ENCODE measurements at places on chromosomes 13 and 19.

DNA sequence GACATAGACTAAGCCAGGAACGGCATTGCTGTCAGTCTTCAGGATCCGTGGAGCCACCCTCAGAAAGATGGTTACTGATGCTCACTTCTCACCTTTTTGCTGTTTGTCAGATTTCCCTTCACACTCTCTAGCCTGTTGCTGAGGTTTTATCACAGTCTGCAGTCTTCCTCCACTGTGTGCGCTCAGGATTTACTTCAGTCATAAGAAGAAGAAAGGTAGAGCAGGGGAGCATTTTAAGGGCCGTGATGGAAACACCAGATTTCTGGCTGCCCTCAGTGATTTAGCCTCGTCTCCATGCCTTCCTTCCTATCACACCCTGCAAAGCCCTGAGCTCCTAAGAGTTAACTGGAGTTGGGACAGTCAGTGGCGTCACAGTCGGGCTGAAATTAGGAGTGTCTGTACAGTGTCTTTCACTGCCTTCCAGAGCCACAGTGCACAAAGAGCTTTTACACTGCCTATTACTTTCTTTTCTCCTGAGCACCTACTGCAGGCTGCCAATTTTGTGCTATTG, 60.0 kb upstream of the GPR183 start:
- no peak for DNase-seq

- DNase-seq, result no peak
These were observed 55.4 kb downstream of the KCTD12 start for GRCh38 chr13:76830805-76831204.

- no peak for DNase-seq
These were observed 401.9 kb downstream of the PCDH20 start for GRCh38 chr13:61013796-61014195.

GRCh38 chr13:113849546-113849945, 14.3 kb downstream of the GAS6 start:
- no peak for DNase-seq

DNA sequence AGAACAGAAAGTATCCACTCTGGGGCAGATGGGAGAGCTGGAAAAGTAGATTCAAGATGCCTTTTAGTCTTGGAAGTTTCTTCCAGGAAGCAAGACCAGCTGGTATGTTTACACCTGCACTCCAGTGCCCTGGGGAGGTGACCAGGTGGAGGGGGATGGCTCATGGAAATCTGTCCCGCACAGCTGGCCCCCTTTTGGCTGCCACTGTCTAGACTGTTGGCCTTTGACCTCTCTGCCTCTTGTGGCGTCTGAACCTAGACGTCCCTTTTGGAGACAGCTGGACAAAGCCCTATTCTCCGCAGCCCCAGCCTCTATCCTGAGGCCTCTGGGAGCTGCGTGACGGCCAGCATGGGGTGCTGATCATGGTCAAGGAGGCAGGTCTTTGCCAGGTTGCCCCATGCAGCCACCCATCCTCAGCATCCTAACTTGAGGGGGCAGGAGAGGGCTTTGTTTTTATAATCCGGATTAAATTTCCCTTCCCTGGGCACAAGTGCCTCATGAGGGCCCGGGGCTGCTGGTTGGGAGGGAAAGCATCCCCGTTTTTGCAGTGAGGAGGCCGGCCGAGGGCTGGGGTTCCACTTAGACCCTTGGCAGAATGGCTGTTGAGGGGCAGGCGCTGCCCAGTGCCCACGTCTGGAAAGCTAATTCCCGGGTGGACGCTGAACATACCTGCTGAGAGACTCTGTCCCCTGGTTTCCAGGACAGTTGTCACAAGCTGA, 17.3 kb upstream of the GDF15 start:
- no peak for DNase-seq

DNA sequence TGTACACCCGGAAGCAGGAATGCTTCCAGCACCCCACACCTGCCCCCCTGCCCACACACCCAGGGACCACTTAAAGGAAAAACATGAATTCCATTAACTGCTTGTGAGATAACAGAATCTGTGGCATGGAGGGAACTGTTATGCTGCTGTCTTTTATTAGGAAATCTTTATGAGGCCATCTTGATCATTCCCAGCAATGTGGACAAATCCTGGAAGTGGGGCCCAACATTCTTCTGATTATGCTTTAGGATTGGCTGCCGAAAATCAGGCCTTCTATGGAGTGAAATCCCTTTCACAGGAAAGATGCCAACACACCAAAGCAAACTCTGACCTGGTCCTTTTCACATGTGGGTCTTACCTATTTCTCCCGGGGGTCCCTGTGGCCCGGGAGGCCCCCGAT, 114.5 kb downstream of the COL4A1 start:
- no peak for DNase-seq

DNA sequence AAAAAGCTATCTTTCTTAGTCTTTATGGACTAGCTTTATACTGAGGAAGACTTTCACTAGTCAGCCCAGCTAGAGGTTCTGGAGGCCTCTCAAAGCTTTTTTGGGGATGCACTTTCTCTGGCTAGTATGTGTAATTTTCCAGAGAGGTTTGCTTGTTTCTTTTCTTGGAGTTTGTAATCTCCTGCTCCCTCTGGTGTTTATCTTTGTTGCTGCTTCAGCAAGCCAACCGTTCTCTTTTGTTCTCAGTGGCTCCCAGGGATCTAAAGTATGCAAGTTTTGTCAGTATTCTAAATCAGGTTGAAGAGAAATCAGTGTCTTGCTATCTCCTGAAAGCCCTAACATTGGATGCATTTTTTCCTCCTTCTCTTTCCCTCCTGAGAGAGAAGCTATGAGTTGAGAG, 121.1 kb upstream of the MYO16 start:
- no peak for DNase-seq

- DNase-seq, result no peak
These were observed 383 bp downstream of the ZNF581 start for GRCh38 chr19:55643887-55644176.

- DNase-seq, result no peak
These were observed 43.1 kb downstream of the PCCA start for GRCh38 chr13:100131863-100132574.

DNA sequence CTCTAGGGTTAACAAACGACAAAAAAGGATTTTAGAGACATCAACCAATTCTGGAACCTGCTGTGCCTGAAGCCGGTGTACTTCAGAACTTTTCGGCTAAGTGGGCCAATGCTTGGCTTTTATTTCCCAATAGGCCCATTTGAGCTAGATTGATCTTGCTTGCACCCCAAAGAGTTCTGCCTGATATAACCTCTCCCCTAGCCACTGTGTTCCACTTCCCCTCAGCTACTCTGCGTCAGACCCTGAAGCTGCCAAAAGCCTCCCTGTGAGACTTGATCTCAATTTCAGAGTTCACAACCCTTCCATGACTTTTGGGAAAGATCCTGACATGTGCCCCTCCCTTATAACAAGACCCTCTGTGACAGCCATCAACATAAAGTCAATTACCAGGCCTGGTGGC, 5.6 kb upstream of the SIGLEC14 start:
- DNase-seq, result no peak

- no peak for DNase-seq
These were observed 263.9 kb downstream of the MZT1 start for GRCh38 chr13:72463561-72463960.

GRCh38 chr19:49930483-49931011, 1.2 kb upstream of the NUP62 start:
- DNase-seq, result no peak

DNA sequence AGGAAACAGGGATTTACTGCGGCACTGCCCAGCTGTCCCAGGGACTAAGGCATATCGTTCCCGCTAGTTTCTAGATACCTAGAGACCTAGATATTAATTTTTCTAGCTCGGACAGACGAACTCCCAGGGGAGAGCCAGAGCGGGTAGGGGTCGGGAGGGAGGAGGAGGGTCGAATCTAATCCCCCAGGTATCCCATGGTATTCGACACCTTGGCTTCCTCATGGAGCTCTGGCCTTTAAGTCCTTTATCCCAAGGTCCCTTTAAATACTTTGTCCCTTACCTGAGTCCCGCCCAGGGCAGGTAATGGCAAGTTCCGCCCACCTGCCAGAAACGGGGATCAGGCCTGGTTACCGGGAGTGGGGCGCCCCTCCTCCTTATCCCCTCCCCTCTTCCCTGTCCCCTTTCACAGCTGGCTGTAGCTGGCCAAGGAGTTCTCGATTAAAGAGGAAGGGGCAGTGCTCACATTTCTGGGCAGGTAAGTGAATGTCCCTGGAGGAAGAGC, at the start of gene PRRG2:
PRRG2 (plus strand) TSS at position 310 of the 502 bp plus-strand sequence. CDS start 1,904 bp downstream, outside the sequence.
- no peak for DNase-seq

DNA sequence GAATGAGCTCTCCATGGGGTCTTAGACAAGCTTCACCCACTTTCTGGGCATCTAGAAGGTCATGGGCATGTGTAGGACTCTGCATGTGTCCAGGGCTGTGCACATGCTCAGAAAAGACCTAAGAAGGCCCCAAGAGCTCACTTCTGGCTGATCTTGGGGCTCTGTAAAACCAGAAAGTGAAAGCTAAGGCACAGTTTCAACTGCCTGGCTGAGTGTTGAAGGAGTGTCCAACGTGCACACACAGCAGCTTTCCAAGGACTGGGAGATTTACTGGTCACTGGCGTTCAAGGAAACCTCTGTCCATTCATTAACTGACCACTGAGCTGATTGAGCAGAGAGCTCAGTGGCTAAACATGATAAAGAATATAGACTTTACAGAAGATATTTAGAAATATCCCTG, 137.9 kb downstream of the KATNAL1 start:
- no peak for DNase-seq

GRCh38 chr13:97344265-97345175, 89.4 kb upstream of the RAP2A start:
- DNase-seq, result no peak

DNA sequence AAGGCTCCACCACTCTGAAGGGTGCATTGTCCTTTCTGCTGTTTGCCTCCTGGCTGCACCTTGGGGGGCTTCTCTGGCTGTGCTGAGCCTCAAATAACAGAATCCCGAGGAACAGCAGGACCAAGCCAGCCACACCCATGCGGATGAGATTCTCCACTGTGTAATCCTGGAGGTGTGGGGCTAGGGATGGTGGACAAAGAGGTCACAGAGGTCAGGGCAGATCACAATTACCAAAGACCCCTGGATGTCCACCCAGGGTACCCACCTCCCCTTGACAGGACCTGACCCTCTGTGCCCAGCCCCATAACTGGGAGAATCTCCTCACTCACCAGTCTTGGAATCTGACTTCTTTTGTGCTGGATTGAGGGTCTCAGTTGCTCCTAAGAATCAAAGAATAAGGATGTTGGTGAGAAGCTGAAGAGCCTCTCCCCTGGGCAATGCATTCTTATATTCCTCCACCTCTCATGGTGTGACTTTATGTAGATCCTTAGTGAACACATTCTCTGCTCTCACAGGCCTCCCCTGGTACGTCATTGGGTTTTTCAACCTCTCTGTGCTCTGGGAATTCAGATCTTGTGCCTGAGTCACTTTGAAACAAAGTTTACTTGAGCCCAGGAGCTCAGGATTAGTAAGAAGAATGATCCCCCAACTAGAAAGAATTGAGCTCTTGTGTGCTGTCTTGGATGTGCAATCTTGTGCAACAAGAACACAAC, 5.2 kb downstream of the LILRA4 start:
- DNase-seq, result no peak

GRCh38 chr13:50586414-50587083, 256.9 kb downstream of the DLEU7 start:
- DNase-seq, result no peak

DNA sequence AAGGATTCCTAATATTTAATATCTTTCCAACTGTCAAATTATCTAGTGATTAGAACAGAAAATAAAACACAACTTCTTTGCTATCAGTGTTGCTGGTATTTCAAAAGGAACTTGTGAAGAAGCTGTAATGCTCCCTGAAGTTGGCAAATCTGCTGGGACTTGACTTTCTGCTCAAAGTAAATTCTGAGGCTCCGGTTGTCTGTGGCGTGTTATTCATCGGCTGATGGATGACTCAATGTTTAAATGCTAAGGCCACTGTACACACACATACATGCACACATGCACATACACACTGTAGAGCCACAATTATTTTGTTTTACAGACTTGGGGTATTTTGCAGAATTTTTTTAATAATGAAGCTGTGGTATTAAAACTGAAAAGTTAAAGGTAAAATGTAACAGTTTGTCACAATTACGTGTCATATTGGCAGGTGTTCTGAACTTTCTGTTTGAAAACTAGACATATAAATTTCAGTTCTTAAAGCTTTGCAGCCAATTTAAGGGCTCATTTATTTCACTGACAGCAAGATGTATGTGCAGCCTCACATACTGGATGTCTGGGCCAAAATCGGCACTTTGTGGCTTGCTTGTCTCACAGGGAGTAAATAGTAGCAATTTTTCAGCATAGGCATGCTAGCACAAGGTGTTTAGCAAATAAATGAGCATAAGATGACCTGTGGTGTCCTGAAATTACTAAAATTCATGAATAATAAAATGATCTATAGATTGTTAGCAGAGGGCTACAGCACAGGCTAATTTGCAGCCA, 1691.7 kb upstream of the PCDH20 start:
- no peak for DNase-seq

DNA sequence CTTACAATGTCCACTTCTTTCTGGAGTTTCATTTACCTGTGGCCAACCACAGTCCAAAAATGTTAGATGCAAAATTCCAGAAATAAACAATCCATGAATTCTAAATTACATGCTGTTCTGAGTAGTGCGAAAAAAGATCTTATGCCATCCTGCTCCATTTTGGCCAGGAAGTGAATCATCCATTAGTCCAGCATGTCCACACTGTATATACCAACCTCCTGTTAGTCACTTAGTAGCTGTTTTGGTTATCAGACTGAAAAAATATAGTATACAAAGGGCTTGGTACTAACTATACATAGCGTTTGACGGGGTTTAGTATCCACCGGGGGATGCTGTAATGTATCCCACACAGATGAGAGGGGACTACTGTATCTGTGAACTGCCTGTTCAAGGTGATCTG, 618.0 kb upstream of the ARGLU1 start:
- no peak for DNase-seq

GRCh38 chr13:99800011-99800410, 171.6 kb downstream of the ZIC5 start:
- no peak for DNase-seq

GRCh38 chr13:79678100-79678499, 197.1 kb downstream of the NDFIP2 start:
- DNase-seq, result no peak
